Esophagus squamous epithelium (tissue), 5 donors: ENCODE measurements at places on chromosomes 3 and 15. TPM values are rescaled to one million over a fixed set of nuclear protein-coding genes. Genes with fewer than 3 reads are reported as not detected.

DNA sequence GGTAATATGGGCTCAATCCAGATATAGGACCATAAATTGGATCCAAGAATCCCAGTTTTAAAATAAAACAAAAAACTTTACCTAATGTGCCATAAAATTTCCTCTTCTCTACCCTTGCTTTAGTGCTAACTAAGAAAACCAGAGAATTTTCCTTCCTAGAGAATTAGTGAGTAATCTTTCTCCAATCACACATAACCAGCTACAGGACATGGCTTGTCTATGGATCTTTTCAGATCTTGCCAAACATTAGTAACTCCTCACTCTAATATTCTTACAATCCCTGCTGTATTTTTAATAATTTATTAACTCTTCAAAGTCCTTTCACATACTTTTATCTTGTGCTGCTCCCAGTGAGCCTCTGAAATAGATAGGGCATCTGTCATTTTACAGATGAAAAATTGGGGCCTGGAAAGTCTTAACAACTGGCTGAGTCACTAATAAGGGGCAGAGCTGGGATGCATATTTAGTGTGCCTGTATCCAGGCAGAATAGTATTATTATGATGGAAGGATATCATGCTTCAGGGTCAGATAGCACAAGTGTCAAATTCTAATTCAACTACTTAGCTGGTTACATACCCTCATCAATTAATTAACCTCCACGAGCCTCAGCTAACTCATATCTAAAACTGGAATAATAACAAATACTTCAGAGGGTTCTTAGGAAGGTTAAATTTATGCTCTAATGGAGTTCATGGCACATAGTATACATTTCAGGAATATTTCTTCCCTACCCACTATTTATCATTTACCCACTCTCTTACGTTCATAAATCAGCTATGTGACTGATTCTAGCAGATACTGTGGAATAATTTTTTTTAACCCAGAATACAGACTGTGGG, 5.6 kb downstream of the ZBED2 start:
- DNase-seq: no peak

DNA sequence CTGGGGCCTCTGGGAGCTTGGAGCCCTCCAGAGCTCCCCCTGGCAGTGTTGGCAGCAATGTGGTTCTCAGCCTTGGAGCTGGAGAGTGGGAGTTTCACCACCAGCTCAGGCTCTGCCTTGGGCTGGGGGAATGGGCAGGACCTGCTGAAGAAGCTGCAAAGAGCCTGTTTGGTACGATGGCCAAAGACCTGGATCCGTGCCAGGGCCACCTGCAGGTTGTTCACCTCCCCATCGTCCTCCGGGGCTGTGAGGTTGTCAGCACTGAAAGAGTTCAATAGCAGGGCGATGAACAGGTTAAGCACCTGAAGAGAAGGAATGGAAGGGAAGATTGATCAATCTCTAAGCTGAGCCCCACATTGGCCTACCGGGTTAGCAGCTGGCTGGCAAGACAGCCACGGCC, 77.3 kb upstream of the SCN5A start:
- DNase-seq: no peak

DNA sequence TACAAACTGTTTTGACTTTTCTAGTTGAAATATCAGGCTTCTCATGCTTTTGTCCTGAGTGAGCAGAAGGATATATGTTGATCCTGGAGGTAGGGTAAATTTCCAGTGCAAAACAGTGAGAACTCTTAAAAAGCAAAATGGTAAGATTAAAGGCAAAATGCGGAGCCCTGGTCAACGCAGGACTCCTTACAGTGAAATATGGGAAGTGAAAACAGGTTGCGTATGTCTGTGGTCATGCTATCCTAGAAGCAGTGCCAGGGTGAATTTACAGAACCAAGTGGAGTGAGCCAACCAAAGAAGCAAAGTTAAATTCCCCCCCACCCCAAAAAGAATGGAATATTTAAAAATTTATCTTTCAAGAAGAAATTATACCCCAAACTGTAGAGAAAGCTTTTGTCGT, 256.4 kb downstream of the NR2F2 start:
- DNase-seq: no peak

GRCh38 chr15:76341366-76342057, 4.9 kb downstream of the ISL2 start:
- DNase-seq: no peak

The ACTRT3 gene
- total RNA-seq: 2.4 TPM

The NPHP3 gene
- total RNA-seq: 8.3 TPM

The CTSH gene
- total RNA-seq: 37.5 TPM

The GRM7 gene
- total RNA-seq: not detected
